CD4-positive, alpha-beta T cell treated with Interleukin-4 for 4 hours (primary cell): ENCODE measurements at places on chromosomes 2 and 18.
A peak's percentile ranks its signal among the peaks of the same experiment; 100 is the strongest.

GRCh38 chr2:49271060-49271606, 116.8 kb upstream of the FSHR start:
- DNase-seq, result no peak

DNA sequence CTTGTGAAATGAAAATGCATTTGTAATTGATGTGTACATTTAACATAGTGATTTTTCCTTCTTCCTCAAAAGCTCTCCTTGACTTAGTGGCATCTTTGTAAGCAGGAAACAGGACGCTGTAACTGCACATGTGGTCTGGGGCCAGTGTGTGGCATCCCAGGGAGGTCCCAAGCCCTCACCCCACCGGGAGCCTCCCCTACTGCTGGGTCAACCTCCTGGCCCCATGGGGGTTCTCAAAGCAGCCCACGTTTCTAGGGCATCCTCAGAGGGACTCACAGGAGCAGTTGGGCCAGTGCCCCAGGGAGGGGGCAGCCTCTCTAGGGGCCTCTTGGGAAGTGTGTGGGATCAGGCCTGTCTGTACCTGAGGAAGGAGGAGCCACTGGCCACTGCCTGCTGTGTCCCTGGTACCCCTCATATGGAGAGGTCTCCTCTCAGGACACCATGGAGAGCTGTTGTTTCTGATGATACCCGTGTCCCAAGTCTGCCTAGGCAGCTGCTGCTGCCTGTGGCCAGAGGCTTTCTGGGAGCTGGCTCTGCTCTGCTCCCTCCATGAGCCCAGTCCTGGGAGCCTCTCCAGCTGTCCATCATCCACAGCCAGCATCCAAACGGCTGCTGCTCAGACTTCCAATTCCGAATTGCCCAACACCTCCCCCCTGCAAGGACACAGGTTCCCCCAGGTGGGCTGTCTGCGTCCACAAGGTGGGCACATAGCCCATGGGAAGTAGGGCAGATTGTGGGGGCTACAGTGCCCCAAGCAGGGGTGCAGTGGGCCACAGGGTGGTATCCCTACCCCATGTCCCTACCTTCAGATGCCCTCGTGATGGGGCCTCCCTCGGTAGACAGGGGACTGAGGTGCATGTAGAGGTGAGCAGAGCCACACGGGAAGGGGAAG, 13.4 kb downstream of the ARHGEF4 start:
- no peak for DNase-seq

GRCh38 chr2:218540015-218540414, 28.1 kb downstream of the USP37 start:
- no peak for DNase-seq

- no peak for DNase-seq
These were observed 164.3 kb downstream of the NEDD4L start for GRCh38 chr18:58208207-58208932.

- DNase-seq, result no peak
These were observed 106.2 kb upstream of the RNF152 start for GRCh38 chr18:61998957-61999356.

GRCh38 chr18:48663931-48664847, 125.4 kb downstream of the CTIF start:
- peak; percentile 38 for DNase-seq

- DNase-seq, result no peak
These were observed 114.3 kb upstream of the PNPT1 start for GRCh38 chr2:55807900-55808299.

GRCh38 chr2:224870341-224870740, 154.2 kb upstream of the CCDC195 start:
- no peak for DNase-seq

DNA sequence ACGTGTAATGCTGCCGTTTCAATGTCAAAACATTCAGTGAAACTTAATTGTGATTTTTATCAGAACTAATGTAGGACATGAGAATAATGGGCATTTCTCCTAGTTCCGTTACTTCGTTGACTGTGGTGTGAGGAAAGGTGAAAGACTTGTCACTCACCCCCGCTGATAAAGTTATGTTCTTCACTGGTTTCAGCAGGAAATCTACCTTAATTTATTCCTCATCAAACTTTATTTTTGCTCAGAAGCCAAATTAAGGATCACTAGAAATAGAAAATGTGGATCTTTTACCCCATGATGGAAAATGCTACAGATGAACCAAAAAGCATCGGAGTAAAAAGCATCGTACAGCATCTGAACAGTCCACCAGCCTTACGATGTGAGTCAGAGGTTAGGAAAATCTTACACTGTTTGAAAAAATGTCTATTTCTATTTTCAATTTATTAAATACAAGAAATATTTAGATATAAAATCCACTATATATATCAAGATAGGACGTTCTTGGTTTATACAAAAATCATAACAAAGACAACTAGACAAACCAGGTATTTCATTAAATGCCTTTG, 1.0 kb upstream of the ROCK1 start:
- no peak for DNase-seq

GRCh38 chr2:120516679-120517314, 170.9 kb downstream of the INHBB start:
- DNase-seq, result no peak

DNA sequence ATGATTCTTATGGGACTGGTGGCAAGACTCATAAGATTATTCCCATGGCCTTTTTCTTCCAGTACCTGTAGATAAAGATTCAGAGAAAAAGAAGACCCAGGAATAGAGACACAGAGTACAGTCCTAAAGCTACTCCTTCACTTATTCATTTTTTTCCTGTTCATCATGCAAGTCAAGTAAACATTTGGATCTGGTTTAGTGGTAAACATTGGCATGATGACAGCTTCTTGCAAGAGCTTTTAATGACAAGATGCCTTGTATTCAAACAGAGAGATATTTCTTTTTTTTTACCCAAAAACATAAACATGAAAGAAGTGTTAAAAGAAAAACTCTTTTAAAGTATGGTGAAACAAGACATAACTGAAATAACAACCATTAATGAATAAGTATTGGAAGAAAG, 20.2 kb downstream of the CXCR2 start:
- no peak for DNase-seq

DNA sequence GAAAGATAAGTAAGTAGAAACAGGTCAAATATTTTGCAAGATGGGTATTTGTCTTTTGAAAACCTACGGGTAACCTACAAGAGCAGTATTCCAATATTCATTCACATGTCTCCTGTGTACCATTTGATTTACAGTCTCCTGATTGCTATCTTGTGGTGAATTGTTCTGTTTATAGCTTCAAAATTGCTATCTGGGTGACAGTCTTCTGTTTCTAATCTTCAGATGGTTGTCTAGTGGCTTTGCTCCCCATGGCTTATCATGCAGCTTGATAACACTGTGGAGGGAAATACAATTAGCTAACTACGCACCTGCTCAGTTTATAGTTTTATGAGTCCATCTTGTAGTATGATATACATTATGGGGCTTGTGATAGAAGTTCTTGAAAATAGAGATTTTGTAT, 816.8 kb downstream of the CPS1 start:
- no peak for DNase-seq

DNA sequence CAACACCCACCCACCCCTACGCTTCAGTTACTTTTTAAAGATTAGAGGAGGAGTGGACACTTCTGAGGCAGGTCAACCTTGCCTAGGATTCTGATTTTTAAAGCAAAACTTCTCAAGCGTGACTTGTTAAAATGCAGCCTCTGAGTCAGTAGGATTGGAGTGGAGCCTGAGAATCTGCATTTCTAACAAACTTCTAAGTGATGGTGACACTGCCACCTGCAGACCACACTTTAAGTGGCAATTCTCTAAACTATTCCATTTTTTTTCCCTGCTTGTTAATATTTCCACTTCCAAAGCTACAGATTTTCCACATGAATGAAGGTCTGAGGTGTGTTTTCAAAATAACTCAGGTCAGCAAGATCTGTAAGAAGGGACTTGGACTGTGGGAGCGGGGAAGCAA, 171.1 kb upstream of the CCDC150 start:
- no peak for DNase-seq

DNA sequence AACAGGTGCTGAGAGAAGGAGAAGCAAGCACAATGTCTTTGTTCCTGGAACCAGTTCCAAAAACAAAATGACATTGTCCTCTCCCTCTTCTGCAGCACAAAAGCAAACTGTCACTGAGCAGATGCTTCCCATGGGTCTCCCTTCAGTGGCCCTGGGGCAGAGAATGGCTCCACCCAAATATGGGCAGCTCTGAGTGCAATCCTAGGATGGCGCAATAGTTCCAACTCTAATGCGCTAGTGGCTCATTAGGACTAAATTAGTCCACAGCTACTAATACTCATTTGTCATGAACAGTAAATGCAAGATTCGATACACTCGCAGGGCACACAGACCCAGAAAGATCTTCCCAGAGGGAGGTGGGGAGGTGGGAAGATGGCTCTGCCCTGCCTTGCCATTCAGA, 205.2 kb upstream of the CHAC2 start:
- no peak for DNase-seq

- DNase-seq, result no peak
These were observed 649 bp upstream of the CLIP4 start for GRCh38 chr2:29114586-29114945.

DNA sequence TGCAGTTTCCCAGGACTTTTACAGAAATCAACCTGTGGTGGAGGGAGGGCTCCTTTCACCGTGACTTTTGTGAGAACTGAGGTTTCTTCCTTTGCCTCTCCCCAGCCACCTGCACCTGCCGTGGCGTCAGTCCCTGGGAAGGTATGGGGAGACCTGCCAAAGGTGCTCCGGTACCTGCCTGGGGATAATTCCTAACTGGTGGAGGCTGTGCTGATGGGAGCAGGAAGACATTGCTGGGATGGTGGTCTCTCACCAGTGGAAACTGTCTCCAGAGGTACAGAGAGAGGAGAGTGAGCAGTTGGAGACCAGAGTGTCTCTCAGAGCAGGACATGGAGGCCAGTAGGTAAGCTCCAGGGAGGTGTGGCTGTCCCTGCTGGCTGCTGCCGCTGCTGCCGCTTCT, 52.6 kb downstream of the CIB4 start:
- DNase-seq, result no peak

- DNase-seq, result no peak
These were observed 56.6 kb downstream of the RPL37A start for GRCh38 chr2:216555274-216555673.

- no peak for DNase-seq
These were observed 98.7 kb upstream of the SLC66A3 start for GRCh38 chr2:11056614-11057013.

GRCh38 chr2:611519-611918, 65.7 kb downstream of the TMEM18 start:
- DNase-seq, result no peak

DNA sequence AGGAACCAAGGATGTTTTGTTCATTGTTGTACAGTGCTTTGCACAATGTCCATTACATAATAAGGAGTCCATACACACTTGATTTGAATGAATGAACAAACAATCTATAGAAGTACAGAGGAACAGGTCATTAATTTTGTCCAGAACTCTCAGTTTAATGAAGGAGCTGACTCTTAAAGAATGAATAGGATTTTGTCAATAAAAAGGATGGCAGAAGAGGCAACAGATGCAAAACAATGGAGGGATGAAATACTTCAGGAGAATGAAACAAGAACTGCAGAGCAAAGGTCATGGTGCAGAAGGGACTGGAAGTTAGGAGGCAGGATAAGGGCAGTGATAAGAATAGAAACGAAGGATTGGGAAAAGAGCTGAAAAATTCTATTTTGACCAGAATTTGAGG, 28.7 kb upstream of the COL5A2 start:
- DNase-seq, result no peak

DNA sequence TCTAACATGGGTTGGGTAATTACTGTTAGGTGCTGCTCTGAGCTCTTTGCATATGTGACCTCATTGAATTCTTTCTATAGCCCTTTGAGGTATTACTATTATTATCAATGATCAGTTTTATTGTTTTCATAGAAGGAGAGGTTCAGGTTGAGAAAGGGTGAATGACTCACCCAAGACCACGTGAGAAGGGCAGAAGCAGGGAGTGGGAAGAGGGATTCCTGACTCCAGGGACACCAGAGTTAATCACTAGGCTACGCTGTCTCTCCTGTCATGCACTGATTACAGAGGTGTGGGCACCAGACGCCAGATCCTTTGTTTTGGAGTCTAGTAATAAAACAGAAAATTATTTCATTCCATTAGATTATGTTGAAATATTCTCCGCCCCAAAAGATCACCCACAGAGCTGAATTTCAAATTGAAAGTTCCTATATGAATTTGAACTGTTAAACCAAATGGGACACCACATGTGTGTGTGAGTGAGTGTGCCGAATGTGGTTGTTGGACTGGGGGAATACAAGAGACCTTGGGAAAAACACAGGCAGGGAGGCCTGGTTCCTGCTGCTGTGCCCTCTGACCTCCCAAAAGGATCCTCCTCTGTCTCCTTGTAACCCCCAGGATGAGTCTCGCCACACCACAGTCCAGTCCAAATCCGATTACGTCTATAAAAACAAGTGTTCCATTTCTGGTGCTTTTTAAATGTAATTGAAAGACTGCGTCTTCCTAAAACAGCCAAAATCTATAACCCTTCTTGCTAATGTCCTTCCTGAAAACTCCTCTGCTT, 215.4 kb downstream of the ZNF521 start:
- DNase-seq, result no peak

GRCh38 chr2:31785876-31786275, 205.1 kb upstream of the SRD5A2 start:
- DNase-seq, result no peak

DNA sequence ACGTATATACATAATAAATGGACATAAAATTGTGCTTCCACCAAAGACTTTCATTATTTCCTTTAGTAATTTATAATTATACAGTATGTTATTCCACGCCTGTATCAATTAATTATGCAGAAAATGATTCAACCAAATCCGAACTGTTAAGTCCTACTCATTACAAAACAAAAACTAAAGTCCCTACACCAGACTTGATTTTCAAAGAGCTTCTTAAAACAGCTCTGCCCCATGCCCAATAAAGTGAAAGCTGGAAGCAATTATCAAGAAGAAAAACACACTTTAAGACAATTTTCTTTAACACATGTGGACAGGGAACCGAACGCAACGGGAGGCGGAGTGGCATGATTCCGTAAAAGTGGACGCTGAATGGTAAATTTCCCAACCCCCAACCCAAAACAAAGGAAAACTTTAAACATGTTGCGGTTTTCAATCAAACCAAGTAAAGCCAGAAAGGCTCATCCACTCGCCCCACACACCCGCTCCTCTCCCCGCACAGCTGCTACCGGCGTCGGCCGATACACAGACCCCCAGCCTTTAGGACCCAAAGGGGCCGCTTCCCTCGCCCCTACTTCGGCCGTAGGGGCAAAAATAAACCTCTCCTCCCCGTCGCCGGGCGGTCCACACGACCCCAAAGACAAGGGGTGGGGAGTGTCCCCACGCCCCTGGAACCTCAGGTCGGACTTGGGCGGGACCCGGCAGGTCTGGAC, 705 bp downstream of the YES1 start:
- no peak for DNase-seq

GRCh38 chr2:120820263-120820952, 84.7 kb downstream of the GLI2 start:
- DNase-seq, result no peak

DNA sequence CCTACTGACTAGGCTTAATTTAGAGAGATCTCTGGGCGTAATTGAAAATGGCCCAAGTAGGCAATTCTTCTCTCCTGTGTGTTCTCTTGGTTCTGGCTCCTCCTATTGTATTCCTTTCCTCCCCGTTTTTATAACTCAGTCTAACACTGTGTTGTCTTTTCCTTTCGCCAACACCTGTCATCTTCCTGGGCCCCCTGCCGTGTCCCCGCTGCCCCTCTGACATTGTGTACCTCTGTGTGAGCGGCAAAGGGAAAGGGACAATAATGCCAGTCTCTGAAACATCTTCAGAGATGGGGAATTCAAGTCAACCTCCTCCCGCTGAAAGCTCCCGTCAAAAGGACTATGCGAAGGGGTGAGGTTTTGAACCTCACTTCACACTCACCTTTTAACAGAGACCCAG, 210.9 kb downstream of the GBX2 start:
- DNase-seq, result no peak

- no peak for DNase-seq
These were observed 101.5 kb downstream of the MAP2 start for GRCh38 chr2:209525331-209525730.
